ENCODE measurements at places on chromosomes 4 and X. TPM values are rescaled to one million over a fixed set of nuclear protein-coding genes. Genes with fewer than 3 reads are reported as not detected.

The TIGD4 gene
- total RNA-seq, result not detected

GRCh38 chrX:72609313-72609712, 36.7 kb upstream of the HDAC8 start:
- no peak for DNase-seq

- DNase-seq, result no peak
Observed at GRCh38 chr4:32268863-32269262, 1548.7 kb downstream of the PCDH7 start.

The NEXMIF gene
- total RNA-seq, result 0.75 TPM

- DNase-seq, result no peak
Observed at GRCh38 chrX:11196476-11196875, 85.3 kb downstream of the HCCS start.

DNA sequence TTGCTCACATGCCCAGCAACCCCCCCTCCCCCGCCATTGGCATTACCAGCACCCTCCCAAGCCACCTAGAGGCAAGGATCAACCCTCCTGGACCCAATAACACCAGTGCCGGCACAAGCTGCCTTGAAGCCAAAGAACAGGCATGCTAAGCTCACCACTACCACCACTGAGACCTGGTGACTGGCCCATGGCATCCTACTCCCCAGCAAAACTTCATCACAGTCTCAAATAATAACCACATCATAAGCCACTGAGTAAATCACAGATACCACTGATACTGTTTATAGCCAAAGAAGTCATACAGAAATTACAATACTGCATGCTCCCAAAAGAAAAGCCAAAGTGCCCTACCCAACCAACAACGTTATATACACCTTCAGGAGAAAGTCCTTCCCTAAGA, 73.6 kb upstream of the RPL34 start:
- DNase-seq, result no peak

DNA sequence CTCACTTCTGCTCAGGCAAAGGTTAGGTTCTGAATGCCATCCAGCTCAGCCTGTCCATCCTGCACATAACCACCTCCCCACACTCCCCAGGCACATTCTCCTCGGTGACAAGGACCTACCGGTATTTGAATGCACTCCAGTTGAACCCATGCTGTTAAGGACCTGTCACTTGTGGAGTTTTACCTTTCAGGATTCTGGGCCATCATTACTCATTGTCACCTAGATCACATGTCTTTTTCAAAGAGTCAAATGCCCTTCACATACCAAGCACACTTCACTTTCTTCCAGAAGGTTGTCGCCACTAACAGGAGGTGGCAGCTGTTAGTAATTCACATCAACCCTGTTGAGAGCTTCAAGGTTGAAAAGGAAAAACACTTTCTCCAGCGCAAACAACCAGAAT, 218.3 kb downstream of the SOWAHB start:
- DNase-seq, result no peak

GRCh38 chr4:104870495-104871233, 276.0 kb upstream of the TET2 start:
- no peak for DNase-seq

DNA sequence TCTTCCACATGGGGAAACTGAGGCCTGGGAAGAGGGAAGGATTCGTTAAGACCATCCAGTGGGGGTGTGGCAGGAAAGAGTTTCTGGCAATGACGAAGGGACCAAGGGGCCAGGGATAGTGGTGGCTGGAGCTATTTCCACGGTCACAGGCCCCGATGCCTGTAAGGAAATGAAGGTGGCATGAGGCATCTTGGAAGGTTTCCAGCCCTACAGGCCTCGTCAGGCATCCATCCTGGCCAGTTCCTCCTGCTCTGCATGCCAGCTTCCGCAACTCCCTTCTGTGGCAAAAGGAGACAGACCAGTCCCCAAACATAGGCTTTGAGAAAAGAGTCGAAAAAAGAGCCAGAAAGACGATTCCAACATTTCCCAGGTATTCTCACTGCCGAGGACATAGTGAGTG, 9.2 kb upstream of the C4orf50 start:
- no peak for DNase-seq

GRCh38 chr4:142413485-142413884, 432.6 kb downstream of the INPP4B start:
- DNase-seq, result no peak

The EDA gene
- 8.2 TPM for total RNA-seq

- DNase-seq, result no peak
Observed at GRCh38 chrX:5718651-5719050, 510.0 kb downstream of the NLGN4X start.

DNA sequence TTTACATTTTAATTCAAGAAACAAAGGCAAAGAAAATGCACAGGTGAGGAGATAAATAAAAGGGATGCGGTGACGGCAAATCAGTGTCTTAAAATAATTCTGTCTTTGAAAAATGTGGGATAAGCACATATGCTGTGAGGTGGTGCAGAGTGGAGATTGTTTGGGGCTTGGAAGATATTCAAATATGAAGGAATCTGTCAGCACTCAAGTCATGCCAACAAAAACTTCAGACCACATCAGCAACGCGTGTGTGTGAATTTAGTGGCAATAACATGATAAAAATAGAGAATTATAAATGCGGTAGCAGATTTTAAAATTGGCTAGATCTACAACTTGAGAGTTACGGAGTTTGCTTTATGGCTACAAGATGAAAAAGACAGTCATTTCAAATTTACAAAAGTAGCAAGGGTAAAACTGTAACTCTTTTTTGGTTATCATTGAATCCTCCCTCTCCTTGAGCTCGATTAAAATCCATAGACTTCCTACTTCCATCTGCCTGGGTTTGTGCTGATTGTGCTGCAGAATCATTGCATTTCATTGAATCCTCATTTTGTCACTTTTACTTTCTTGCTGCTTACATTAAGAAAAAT, 71.5 kb upstream of the VCX2 start:
- no peak for DNase-seq

The MBNL3 gene
- 23.3 TPM for total RNA-seq

- no peak for DNase-seq
Observed at GRCh38 chr4:170242471-170242870, 152.7 kb upstream of the AADAT start.

The GPR82 gene
- total RNA-seq, result 0.15 TPM

DNA sequence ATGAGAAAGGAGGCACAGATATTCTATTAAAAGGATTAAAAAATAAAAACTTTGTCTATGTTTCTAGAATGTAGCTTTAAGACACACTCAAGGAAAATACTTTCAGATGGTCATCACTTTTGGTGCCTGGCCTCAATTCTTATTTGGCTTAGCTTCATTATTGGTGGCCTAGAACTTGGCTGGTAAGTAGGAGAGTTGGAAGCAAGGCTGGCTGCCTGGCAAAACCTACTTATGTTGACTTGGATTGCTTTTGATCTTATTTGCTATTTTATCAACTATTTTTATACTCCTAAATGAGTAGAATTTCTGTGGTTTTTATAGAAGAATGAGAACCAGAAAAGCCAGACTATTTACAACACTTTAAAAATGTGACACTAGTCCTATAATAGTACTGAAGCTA, 35.3 kb upstream of the JADE3 start:
- DNase-seq, result no peak

GRCh38 chrX:115939070-115939469, 231.5 kb upstream of the AGTR2 start:
- no peak for DNase-seq

GRCh38 chr4:20825505-20825904, 125.2 kb downstream of the PACRGL start:
- no peak for DNase-seq

The CLNK gene
- 0.08 TPM for total RNA-seq

- DNase-seq, result no peak
Observed at GRCh38 chr4:142485452-142485851, 360.6 kb downstream of the INPP4B start.

The RBM47 gene
- total RNA-seq, result 0.19 TPM

GRCh38 chr4:168757500-168757899, 252.6 kb downstream of the CBR4 start:
- no peak for DNase-seq

The GYPE gene
- 0.35 TPM for total RNA-seq

DNA sequence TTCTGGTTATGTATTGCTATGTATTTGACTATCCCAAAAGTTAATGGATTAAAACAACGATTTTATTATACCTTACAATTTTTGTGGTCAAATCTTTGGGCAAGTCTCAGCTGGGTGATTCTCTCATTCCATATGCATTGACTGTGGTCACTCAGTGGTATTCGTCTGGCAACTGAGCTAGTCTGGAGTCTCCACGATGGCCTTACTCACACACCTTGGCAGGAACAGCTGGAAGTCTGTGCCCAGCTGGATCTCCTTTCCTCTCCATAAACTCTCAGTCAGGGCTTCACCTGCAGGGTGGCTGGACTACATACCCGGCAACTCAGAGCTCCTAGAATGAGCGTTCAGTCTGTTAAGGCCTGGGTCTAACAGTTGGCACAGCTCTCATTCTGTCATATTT, 141.1 kb upstream of the WDFY3 start:
- DNase-seq, result no peak

GRCh38 chrX:112967341-112967740, 126.7 kb upstream of the AMOT start:
- no peak for DNase-seq

- DNase-seq, result no peak
Observed at GRCh38 chr4:2849267-2850152, 5.9 kb downstream of the ADD1 start.

Data from T-cell (primary cell).